ENCODE measurements at places on chromosomes 12 and 14. TPM values are rescaled to one million over a fixed set of nuclear protein-coding genes. Genes with fewer than 3 reads are reported as not detected.
A peak's percentile ranks its signal among the peaks of the same experiment; 100 is the strongest.

DNA sequence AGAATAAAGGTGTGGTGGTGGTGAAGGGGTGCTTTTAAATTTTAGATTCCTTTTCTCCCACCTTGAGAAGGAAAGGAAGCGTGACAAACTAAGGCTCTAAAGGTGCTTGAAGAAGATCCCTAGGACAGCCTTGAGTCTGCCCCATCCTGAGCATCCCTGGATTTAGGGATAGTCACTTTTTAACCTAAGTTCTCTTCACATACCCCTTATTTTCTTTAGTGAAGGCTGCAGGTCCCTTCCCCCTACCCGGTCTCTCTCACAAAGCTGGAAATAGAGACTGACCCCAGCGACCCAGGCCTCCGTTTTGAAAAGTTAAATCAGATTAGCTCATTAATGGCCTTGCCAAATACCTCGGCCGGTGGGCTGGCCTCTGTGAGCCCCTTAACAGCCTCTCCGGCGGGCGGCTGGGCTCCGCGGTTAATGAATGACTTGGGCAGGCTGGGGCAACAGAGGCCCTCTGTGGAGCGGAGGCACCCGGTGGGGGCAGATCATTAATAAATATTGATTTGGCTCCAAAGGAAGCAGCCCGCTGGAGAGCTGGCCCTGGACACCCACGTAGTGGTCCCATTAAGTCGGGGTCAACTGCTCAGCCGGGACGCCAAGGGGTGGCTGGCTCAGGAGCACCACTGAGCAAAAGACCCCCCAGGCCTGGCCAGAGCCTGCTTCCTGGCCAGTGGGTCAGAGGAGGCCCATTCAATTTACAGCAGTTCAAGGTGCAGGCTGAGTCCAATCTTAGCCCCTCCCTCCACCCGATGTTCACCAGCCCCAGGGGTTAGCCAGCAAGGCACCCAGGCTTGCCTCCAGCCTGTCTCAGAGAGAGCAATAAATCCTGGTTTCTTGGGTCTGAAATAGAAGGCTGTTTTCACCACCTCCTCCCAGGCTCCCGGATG, 31.8 kb downstream of the PAH start:
- DNase-seq, result no peak

- no peak for DNase-seq
Measured at GRCh38 chr14:71628433-71628832, 303.8 kb upstream of the RGS6 start.

DNA sequence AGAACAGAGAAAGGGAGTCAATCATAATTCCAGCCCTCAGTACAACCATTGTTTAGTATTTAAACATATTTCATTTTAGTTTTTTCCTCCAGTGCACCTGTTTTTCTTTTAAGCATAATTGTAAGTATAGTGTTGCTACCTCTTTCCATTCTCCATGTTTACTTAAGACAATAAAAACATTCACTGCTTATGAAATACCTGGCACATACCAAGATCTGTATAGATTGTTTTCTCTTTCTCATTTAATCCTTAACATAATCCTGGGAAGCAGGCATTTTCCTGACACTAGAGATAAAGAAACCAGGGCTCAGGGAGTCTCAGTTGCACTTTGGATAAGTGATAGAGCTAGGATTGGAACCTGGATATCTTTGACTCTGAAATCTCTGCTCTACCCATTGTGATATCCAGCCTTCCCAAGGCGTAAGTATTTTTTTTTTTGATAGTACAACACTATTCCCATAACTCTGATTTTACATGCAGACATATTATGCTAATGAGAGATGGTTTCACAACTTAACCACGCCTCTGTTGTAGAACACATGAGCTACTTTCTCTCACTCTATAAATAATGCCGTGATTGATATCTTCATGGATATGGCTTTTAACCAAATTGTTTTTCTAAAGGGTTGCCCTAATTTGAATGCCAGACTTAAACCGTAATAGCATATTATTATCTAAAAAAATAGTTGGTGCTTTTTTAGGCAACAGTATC, 11.8 kb upstream of the KRT7 start:
- no peak for DNase-seq

DNA sequence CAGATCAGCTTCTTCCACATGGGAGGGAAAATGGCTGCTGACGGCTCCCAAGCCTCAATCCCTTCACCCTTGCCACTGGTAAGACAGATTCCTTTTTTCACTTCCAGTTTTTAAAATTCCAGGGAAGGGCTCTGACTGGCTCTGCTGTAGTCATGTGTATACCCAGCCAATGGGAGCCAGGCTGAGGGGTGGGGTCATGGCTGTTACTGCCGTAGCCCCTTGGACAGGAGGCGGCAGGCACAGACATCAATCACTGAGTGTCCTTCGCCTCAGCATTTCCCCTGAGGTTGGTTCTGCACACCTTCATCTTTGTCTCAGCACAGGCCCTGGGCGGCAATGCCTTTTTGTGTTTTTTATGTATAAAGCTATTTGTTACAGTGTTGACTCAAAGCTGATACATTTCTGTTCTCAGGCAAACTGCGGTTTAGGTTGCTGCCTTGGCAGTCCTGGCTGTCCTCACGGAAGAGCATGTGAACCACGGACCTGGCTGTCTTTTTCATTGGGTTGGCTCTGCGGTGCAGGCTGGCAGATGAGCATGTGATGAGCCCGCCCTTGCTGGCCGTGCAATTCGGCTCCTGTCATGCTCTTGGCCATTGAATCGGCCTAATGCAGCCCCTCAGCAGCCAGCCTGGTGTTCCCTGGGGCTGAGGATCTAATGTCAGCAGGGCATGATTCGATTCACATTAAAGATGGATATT, 74.3 kb downstream of the PPM1A start:
- no peak for DNase-seq

- no peak for DNase-seq
Measured at GRCh38 chr12:24027352-24027751, 77.9 kb upstream of the SOX5 start.

DNA sequence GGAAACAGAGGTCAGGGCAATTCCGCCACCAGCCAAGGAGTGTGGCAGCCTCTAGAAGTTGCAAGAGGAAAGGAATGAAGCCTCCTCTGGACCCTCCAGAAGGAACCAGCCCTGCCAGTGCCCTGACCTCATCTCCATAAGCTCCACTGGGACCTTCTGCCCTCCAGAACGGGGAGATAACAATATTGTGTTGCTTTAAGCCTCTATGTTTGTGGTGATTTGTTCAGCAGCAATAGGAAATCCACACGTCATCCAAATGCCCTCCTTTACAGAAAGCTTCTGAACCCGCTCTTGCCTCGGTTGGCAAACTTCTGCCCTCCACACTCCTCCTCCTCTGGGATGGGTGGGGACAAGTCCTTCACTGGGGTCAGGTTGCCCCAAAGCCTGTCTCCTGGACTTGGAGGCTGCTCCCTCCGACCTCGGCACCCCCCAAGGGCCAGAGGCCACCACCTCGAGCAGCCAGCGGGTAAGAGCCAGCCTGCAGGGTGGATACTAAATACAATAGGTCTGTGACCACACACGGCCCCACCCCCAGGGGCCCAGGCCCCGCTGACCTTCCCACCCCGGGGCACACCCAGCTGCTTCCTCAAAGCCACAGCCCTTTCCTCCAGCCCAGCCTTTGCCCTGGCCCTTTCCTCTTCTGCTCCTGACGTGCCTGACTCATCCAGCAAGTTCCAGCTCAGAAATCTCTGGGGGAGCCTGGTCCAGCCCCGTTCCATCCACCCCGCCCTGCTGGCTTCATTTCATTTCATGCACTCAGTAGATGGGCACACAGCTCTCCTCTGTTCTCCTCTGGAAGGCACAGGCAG, 58.7 kb upstream of the NCOR2 start:
- no peak for DNase-seq

- no peak for DNase-seq
Measured at GRCh38 chr12:56644654-56645053, 1.1 kb downstream of the ATP5F1B start.

GRCh38 chr12:84361651-84362551, 550.7 kb downstream of the SLC6A15 start:
- DNase-seq, result no peak

- DNase-seq, result no peak
Measured at GRCh38 chr12:88733008-88733407, 152.7 kb upstream of the KITLG start.

DNA sequence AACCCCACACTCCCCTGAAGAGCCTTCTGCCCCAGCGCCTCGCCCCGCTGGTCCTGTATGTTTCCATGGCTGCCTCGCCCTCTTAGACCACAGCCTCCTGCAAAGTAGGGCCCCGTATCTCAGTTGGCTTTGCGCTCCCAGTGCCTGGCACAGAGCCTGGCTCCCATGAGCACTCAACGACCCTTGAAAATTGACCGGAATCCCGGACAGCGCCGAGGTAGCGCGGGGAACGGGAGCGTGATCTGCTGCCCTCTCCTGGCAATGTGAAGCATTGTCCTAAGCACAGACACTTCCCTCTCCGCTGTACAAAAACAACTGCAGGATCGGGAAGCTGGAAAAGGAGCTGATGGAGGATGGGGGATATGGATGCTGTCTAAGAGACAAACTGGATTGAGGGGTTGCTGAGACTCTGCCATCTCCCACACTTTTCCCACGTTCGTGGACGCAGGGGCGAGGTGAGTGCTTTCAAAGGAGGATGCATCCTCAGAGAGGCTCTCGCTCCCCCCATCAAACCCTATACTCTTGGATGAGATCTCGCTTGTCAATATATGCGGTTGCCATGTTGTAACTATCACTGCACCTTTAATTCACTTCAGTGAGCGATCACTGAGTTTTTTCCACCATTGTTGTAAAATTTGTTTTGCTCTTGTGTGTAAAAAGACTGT, 10.7 kb upstream of the FKBP4 start:
- DNase-seq, result peak; percentile 91

DNA sequence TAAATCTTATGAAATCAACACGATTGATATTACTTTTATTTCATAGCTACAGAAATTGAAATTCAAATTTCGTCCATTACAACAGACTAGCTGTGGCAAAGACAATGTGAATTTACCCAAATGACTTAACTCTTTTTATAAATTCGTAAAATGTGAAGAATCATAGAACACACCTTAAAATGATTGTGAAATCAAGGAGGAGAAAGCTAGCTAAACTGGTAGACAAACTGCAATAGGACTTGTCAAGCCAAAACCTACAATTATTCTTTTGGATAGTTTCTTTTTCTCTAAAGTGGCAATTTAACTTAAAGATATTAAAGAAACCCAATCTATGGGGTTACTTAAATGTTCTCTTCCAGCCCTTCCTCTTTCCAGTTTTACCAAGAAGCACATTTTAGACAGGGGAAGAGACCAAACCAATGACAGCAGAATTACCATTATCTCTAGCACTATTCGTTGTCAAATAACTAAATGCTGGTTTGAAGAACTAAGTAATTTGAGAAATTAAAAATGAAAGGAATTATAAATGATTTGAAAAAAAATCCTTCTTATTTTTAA, 807 bp upstream of the SLC16A7 start:
- no peak for DNase-seq

GRCh38 chr14:65103150-65103760, 938 bp upstream of the MAX start:
- no peak for DNase-seq

- DNase-seq, result no peak
Measured at GRCh38 chr12:71240946-71241345, 83.1 kb upstream of the TSPAN8 start.

- no peak for DNase-seq
Measured at GRCh38 chr14:53744857-53745256, 211.8 kb downstream of the BMP4 start.

GRCh38 chr12:22477894-22478287, 66.5 kb downstream of the C2CD5 start:
- no peak for DNase-seq

GRCh38 chr12:12934556-12934955, 17.4 kb downstream of the GPRC5D start:
- no peak for DNase-seq

- no peak for DNase-seq
Measured at GRCh38 chr14:48325486-48325885, 650.1 kb upstream of the MDGA2 start.

DNA sequence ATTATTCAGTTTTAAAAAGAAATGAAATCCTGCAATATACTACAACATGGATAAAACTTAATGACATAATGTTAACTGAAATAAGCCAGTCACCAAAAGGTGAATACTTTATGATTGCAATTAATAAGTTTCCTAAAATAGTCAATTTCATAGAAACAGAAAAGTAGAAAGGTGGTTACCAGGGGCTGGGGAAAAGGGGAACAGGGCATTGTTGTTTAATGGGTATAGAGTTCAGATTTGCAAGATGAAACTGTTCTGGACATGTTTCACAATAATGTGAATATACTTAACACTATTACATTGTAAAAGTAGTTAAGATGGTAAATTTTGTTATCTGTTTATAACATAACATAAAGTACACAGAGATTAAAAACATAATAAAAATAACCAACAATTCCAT, 550.9 kb downstream of the CCER1 start:
- DNase-seq, result no peak

GRCh38 chr12:15982921-15983320, 71.8 kb downstream of the DERA start:
- no peak for DNase-seq

DNA sequence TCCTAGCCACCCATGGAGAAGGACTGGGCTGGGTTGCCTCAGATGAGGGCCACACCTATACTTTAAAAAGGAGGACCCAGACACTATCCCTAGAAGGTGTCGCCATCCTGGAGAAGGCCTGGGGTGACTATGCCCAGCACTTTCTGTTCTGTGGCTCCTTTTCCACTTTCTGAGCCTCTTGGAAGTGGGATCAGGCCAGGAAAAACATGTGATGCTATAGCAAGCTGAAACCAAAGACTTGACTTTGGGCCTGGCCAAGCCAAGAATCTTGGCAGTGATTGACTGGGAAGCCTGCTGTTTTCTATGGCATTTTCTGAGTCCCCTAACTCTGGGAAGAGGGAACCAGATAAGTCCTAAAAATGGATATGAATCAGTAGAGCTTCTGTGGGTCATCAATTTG, 332.3 kb downstream of the ZFP36L1 start:
- DNase-seq, result no peak

DNA sequence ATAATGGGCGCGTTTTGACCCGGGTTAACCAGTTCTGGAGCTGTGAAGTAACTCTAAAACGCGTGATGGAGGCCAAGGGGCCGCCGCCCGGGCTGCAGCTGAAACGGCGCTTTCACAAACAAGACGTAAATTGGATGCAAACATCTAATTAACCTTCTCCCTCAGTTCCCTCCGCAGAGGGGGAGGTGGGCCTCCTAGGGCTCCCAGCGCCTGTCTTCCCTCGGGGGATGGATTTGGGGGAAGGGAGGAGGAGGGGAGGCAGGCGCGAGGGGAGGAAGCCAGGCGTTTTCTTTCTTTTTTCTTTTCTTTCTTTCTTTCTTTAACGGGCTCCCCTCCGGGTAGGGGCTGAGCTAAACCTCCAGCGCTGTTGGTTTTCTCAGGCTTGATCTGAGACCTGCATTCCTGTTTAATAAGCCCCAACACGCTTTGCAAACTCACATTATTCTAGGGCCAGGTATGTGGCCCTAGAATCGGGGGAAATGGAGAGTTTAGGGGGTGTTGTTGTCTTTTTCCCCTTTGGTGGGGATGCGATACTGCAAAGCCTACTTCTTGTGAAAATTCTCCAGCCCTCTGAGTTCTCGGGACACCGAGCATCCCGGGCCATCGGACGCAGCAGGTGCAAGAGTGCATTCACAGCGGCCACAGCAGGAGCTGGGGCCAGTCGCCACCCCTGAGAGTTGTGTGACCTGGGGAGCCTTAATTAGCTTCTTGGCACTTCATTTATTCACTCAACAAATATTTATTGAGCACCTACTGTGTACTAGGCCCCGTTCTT, 43.6 kb upstream of the LHX5 start:
- DNase-seq, result no peak

GRCh38 chr14:88256997-88257950, 65.8 kb downstream of the KCNK10 start:
- no peak for DNase-seq

Gene MDM1
- total RNA-seq, result 36.3 TPM

Gene ENDOU
- total RNA-seq, result 0.40 TPM

Gene SLC25A21
- 4.5 TPM for total RNA-seq

Measured in spinal cord (tissue), 10 donors.